ENCODE measurements at places on chromosomes 5 and 9.

DNA sequence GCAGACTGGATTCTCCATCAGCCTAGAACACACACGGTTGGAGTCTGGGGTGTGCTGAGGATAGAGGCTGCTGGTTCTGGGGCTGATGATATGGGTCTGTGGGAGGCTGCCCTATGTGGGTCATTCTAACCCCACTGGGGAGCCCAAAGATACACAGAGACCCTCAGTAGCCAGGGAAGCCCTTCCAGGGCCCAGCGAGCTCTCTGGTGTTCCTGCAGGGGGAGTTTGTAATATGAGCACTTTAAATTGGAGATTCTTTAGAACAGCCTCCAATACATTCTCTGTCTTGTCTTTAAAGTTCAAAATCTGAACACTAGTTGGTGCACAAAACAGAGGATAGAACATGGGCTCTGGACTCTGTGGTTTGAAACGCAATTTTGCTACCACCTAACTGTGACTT is 2.4 kb downstream of the ACTL7A start:
- DNase-seq: no peak

DNA sequence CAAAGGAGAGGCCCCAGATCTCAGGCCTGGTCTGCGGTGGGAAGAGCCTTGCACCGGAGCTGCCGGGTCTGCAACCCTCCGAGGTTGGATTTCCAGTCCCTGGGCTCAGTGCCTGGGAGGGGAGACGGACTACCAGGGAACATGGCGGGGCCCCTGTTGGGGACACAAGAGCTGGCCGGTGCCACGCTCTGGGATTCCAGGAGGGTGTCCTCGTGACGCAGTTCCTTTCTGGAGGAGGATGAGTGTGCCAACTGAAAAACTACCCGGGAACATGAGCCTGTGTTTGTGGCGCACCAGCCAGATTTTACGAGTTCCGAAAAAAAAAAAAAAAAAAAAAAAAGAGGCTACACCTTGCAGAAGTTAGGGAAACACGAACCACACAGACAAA is 9.0 kb downstream of the NRARP start:
- DNase-seq: no peak

DNA sequence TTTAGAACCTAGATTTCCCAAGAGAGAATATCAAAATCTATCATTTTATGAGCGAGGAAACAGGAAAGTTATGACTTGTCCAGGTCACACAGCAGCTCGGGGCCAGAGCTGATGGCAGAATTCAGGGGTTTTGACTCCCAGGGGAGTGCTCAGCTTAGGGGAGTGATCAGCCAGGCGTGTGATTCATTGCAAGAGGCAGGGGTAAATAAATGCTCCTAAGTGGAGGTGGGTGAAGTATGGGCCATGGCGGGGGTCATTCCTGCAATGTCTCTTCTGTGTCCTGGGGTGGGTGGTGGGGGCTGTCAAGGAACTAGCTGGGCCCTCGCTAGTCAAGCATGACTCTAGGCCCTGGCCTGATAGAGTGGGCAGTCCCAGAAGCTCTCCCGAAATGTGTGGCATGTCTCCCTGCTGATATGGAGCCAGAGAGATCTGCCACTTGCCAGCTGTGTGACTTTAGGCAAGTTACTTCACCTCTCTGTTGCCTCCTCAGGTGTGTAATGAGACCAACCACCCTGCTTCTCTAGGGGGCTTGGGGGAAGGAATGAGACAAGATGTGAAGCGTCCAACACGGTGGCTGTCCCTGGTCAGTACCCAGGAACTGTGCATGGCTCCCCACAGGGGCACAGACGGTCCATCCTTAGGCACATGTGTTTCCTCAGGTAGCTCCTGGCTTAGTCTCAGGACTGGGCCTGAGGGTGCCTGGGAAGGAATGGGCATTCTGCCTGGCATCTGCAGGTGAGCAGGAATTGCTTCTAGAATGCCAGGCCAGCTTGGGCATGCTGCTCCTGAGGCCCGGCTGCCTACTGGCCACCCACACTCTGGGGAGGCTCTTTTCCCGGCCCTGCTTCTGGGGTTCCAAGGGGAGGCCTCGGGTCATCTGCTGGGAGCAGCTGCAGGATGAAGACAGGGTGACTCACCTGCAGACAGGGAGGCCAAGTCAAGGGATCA is 36.5 kb upstream of the SH3PXD2B start:
- no peak for DNase-seq

GRCh38 chr5:168415971-168416370 is 70.3 kb upstream of the RARS1 start:
- DNase-seq: no peak
